ENCODE measurements at places on chromosomes 5 and 9. TPM values are rescaled to one million over a fixed set of nuclear protein-coding genes. Genes with fewer than 3 reads are reported as not detected.

DNA sequence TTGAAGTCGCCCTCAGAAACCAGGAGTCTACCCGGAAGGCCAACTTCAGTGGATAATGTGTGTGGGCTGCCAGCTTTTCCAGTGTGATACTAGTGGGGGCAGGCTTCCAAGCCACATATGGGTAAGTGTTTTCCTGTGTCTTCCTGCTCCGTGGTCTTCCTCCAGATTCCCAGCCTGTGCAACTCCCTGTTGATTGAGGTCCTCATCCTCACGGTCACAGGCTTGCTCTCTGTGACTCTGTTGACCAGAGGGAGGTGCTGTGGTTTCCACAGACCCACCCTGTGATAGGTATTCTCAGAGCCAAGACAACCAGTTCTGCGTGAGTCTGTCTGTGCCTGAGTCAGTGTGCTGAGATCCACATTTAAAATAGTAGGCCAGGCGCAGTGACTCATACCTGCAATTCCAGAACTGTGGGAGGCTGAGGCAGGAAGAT lies 388.0 kb upstream of the IRX2 start:
- DNase-seq: no peak

GRCh38 chr5:79007872-79008271 lies 22.8 kb upstream of the ARSB start:
- DNase-seq: no peak

DNA sequence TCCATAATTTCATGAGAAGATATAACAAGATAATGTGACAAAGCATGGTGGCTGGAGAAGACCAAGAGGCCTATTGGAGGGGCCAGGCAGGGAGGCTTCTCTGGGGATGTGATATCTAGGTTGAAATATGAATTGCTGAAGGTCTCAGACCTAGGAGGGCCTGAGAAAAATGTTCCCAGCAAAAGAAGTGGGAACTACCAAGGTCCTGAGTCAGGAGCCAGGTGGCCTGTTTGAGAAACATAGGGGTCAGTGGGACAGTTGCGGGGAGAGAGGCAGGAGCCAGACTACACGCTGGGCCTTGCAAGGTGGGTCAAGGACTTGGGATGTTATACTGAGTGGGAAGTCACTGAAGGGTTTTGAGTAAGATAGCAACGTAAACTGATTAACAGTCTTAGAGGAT lies 216.1 kb downstream of the CFAP90 start:
- no peak for DNase-seq

DNA sequence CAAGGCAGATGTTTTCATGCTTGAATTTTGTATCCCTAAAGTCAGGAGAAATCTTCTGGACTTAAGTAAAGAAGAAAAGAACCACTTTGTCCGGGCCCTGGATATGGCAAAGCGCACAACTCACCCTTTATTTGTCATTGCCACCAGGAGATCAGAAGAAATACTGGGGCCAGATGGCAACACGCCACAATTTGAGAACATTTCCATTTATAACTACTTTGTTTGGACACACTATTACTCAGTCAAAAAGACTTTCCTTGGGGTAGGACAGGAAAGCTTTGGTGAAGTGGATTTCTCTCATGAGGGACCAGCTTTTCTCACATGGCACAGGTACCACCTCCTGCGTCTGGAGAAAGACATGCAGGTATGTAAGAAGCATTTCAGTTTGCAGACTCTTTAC lies 2.3 kb downstream of the TYRP1 start:
- no peak for DNase-seq

- DNase-seq: peak; percentile 55
Measured at GRCh38 chr9:81687521-81688261, 1.7 kb downstream of the TLE1 start.

GRCh38 chr9:99953861-99954507 lies 47.5 kb downstream of the STX17 start:
- no peak for DNase-seq

DNA sequence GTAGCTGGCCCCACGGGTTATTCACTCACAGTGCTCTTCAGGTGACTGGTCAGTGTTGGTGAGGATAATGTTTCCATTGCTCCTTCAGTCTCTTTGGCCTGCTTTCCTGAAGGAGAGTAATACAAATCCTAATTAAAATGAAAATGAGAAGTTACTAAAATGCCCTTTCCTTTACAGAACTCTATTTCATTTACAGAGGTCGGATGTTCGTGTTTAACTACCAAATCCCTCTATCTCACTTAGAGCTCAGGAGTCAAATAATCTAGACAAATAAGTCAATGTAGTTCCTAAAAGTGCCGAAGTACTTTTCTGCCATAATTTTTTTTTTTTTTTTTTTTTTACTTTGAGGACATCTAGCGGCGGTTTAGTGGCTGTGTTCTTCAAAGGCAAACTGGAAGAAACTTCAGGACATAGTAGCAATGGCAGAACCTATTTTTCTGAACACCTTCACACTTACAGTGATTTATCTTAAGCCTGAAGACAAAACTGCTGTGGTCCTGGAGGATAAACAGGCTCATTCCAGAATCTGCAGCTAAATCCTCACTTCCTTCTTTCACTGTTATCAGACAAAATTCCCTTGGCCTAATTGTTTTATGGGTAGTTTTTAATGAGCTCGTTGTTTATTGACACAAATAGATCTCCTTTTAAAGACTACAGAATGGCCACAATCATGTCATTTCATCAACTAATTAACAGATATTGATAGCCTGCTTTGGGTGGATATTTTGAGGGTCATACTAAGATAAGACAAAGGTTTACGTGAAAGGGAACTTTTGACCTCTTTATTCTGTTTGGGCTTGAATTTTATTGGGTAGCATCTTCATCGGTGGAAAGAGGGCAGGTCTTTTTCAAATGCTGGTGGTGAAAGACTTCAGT lies 207.6 kb upstream of the DMRTA1 start:
- no peak for DNase-seq

DNA sequence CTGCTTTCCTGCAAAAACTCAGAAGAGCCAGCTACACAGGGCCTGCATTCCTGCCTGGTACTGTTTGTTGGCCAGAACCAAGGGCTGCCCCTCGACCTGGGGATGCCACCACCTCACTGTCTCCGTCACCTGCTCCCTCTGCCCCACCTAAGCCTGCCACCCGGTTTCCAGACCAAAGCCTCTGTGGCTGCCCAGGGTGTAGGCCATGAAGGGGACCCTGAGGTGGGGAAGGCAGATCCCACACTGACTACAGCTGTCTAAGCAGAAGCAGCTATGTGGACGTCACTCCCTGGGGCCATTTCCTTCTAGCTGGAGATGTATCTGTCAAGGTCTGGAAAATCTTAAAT lies 35.8 kb downstream of the RASGEF1C start:
- DNase-seq: no peak

DNA sequence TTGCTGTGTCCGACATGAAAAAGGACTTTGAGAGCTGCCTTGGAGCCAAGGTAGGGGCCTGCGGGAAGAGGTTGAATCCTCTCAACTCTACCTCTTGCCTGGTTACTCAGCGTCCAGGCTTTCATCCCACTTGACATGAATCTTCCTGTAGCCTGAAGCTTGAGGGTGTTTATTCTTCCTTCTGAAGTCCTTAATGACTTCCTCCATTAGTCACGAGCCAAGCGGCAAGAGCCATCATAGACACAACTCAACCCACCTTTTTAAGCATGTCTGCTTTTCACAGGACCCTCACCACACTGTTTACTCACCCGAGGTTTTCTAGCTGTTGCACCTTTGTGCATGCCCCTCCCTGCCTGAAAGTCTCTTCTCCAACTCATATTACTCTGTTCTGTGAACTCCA lies 40.2 kb downstream of the ACO1 start:
- no peak for DNase-seq

GRCh38 chr9:137435980-137436760 lies 5.0 kb downstream of the ENTPD8 start:
- DNase-seq: peak; percentile 80

DNA sequence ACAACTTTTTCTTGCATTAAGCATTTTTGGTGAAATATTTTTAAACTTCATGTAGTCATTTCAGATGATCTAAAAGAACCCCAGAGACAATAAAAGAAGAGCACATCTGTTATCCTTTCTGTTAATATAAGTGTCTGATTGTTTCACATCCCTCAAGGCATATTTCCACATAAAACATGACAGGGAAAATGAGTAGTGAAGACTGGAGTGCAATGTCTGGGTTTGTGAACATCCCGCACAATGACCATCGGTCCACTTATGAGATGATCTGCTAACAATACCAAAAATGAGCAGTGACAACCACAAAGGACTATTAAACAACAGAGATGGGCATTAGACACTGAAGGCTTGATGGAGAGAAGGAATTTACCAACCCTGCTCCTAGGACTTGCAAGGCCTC lies 209.1 kb downstream of the NR2F1-AS1 start:
- no peak for DNase-seq

DNA sequence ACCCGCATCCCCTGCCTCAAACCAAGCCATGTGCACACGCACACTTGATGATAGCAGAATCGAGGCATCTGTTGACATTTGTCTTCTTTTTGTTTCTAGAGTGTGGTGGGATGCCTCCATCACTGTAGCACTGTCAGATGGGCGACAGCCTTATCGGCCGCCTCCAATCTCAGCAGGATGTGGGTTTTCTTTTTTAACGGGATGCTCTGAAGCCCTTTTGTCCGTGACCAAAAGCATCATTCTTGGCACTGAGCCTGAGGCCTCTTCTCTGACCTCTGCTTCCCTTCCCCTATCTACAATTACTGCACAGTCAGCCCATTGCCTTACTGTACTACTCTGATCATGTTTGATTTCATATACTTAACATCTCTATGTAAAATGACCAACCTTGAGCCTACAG lies 78.3 kb downstream of the LMNB1 start:
- no peak for DNase-seq

GRCh38 chr9:121650217-121651007 lies 1.0 kb upstream of the DAB2IP start:
- peak; percentile 33 for DNase-seq

- no peak for DNase-seq
Measured at GRCh38 chr9:23538461-23539003, 287.5 kb downstream of the ELAVL2 start.

DNA sequence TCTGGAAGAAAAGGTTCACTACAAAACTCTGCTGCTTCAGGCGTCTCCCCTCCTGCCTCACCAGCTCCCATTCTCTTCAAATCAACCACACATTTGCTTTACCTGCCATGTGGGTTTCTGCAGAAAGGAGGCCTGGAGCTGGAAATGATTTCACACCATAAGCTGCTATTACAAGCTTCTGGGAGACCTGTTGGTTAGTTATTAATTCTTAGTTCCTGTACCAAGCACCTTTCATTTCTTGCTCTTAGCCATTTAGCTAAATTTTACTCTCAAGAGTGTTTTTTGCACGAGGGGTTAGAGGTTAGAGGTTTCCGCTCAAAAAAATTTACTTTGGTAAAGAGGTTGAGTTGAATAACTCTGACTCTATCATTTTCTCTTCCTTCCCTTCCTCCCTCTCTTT lies 70.3 kb downstream of the MAP1B start:
- no peak for DNase-seq

DNA sequence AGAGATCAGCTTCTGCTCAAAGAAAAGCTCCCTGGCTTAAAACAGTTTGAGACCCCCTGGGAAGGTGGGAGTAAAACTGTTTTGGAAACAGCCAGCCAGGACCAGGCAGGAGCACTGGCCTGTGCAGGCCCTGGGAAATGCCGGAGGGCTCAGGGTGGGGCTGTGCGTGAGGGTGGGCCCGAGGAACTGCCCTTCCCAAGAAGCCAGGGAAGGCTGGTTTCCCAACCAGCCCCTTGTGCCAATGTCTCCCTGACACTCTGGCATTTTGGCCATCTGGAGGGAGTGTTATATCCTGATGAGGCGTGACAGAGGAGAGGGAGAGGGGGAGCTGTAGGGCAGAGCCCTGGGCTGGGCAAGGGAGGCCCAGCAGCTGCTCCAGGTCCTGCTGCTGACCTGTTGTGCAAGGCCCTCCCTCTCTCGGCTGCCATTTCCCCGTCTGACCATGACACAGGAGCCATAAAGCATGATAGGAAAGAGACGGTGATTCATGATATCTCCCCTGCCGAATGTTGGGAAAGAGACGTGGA lies 16.1 kb downstream of the OLFML2A start:
- peak; percentile 86 for DNase-seq

GRCh38 chr9:37156781-37157356 lies 36.5 kb downstream of the ZCCHC7 start:
- no peak for DNase-seq

- DNase-seq: no peak
Measured at GRCh38 chr5:107538331-107538730, 132.4 kb downstream of the EFNA5 start.

GRCh38 chr5:14435481-14435880 lies 146.1 kb upstream of the OTULINL start:
- no peak for DNase-seq

- peak; percentile 70 for DNase-seq
Measured at GRCh38 chr5:61301341-61302199, 30.5 kb upstream of the ZSWIM6 start.

- DNase-seq: no peak
Measured at GRCh38 chr5:31731710-31732301, 92.9 kb downstream of the PDZD2 start.

DNA sequence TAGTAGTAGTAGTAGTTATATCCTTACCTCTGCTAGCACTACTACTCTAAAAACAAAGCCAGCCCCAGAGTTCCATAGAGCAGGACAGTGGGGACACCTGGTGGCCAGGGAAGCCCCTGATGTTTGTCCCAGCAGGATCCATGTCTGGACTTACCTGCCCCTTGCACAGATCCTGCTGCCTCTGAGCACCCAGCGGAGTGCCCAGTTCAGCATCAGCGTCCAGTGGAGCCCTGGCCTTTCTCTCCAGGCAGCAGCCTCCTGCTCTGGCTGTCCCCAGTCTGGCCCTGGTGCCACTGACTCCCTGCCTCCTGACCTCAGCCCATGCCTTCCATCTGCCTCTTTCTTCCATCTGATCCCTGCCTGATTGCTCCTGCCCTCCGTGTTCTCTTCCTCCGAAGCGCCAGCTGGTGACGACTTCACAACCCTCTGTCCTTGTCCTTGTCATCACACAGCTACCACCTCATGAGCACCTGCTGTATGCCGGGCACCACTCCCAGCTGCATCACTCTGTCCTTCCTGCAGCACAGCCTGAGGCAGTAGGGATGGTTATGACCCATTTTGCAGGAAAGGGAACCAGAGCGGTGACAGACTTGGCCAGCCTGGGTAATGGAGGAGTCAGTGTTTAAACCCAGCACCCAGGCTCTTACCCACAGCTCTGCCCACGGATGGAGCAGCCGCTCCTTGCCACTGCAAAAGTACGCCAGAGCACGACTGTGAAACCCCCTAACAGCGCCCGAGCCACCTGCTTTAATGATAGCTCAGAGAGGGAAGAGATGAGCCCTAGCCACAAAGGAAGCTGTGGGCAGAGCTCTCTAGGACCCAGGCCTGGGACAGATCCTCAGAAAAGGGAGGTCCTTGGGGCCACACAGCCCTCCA lies 11.5 kb downstream of the SARDH start:
- DNase-seq: no peak

PKD2L2 gene
- 1.3 TPM for total RNA-seq

Data from psoas muscle (tissue), 8 donors.